Inflammatory macrophage treated with lipopolysaccharide for 1 hour (primary cell): ENCODE measurements at places on chromosomes 7 and 10.

DNA sequence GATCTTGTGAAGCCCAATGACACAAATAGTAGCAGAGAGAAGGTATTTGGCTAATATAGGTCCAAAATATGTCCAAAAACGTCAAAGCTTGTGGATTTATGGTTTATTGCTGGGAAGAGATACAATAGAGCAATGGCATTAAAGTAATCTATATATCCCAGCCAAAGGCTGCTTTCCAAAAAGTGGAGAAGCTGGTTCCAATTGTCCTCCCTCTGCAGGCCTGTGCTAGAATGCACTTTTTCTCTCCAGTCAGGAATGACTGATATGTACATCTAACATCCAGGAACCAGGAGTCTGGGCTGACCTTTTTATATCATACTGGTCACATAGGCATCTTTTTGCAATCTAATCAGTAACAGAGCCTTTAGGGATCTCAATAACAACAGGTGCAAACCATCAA lies 167.1 kb upstream of the FAM3C start:
- no peak for DNase-seq

DNA sequence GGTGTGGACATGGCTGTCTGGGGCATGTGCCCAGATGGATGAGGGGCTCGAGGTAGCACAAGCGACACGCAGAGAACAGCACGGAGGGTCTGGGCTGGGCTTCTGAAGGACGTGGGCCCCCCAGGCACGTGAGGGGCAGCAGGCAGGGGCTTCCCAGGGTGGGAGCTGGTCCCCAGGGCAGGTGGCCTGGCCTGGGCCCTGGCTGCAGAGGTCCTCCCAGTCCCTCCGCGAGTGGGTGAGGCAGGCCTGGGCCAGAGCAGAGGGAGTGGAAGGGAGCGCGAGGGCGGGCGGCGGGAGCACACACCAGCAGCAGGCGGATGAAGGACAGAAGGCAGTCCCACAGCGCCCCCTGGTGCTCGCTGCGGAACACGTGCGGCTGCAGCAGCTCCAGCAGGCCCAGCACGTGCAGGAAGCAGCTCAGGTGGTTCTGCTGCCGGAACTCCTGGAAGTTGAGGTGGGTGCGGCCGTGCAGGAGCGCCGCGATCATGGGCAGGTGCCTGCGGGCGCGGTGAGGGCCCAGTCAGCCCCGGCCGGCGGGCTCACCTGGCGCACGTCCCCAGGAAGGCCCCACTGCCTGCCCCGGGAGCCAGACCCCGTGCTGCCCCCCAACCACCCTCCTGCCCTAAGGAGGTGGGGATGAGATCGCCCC lies 14.7 kb upstream of the MICALL2 start:
- DNase-seq: peak; percentile 58

- no peak for DNase-seq
Measured at GRCh38 chr7:4052130-4052529, 630.0 kb upstream of the FOXK1 start.

DNA sequence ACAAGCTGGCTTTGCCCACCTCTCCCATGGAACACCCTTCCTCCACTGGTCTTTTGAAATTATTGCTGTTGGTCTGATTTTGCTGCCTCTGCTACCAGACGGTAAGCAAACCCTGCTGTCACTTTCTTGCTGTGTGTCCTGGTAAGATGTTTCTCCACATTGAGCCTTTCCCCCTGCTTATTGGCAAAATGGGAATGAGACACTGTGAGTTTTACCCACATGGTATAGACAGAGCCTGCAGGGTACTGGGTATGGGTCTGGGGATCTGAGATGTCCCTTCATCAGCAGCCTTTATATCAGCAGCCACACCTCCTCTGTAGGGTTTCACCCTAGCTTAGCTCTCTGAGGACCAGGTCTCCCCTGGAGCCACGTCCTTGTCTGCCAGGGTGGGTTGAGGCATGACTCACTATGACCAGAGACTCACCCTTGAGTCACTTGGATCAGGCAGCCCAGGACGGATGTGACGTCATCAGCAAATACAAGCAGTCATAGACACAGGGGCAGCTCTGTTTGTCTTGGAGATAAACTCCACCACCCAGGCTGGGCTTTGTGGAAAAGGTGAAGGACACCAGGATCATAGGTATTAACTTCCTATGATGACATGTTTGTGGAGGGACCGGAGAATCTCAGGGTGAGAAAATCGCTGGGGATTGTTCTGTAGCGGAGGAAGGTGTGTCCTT lies 17.9 kb upstream of the BAIAP2L1 start:
- peak; percentile 28 for DNase-seq

- no peak for DNase-seq
Measured at GRCh38 chr7:78071491-78072200, 273.1 kb downstream of the PHTF2 start.

- DNase-seq: peak; percentile 83
Measured at GRCh38 chr7:101538596-101539459, 90.3 kb downstream of the MYL10 start.

GRCh38 chr7:113279256-113279655 lies 160.9 kb upstream of the SMIM30 start:
- DNase-seq: no peak

DNA sequence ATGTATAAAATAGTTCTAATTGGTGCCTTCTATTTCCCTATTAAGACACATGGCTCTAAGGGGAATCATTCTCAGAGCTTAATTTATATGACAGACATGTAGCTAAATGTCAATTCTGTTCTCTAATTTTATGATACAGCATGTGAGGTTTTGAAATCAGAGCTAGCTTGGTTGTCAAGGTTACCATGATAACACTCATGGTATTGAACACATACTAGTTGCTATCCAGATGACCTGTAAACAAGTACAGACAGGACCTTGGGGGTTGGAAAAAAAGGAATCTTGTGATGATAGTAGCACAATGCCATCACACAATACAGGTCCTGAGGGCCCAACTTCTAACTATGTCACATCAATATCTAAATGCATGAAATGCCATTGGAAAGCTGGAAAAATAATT lies 49.2 kb downstream of the RHOBTB1 start:
- no peak for DNase-seq

DNA sequence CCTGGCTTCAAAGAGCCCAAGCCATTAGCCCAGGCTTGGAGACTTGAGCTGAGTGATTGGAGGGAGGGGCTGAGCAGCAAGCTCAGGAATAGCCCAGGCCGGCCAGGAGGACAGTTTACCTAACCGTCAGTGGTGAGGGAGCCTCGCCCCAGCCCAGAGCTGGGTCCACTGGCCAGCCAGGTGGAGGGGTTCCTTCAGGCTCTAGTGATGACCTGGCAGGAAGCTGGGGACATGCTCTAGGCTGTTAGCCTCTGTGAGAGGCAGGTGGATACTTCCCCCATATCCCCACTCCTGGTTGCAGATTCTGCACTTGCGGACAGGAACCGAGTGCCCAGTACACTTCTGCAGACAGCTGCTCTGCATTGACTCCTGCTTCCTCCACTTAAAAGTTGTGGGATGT lies 61.2 kb upstream of the ANTXRL start:
- no peak for DNase-seq

DNA sequence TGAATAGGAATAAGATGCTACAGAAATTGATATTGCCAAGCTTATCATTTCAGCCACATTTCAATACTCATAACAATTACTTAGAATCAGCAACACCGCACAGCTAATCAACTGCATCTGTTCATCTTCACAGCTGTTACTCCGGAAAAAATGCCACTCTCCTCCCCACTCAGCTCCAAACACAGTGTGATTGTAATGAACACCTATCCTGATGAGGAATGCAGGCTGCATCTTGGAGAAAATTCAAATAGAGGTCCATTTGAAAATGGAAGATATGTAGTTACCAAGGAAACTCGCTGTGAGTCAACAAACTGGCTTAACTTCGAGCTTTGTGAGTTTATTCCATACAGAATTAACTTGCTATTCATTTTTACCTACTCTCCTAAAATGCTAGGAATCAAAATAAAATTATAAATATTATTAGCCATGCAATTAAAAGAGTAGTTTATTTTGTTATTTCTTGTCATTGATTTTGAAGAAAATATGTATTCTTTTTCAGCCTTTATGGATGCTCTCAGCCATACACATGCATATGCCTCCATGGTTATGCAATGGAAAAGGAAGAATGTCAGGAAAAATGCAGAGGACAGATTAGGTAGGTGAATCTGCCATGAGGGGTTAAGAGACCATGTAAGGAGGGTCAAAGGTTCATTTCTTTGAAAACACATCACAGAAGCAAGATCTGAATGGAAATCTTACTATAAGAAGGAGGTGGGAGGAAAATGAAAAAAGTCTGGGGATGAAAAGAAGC lies 267.2 kb downstream of the POM121L12 start:
- DNase-seq: no peak

DNA sequence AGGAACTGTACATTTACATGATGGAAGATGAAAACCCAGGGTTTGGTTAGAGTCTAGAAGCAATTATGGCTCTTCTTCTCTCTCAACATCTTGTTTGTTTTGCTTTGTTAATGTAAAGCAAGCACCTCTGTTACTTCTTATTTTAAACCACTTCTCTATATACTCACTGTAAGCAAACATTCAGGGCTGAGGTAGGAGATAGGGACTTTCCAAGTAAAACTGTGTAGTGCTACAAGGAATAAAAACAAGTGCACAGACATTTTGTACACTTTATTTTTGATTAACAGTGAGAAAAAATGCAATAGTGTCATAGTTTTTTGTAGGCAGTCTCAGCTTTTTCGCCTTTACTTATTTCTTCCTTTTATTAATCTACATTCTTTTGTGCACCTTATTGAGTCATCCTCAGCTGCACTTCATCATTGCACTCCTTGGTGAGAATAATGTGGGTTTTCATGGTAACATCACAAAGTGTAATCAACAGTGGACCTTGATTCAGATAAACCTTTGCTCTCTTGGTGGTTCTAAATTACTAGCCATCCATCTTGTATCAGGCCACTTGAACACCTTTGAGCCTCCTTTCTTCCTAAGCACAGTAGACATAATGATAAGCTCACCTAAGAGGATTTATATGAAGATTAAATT lies 52.9 kb downstream of the ELMO1 start:
- no peak for DNase-seq

GRCh38 chr10:23047201-23048050 lies 48.0 kb upstream of the MSRB2 start:
- no peak for DNase-seq

DNA sequence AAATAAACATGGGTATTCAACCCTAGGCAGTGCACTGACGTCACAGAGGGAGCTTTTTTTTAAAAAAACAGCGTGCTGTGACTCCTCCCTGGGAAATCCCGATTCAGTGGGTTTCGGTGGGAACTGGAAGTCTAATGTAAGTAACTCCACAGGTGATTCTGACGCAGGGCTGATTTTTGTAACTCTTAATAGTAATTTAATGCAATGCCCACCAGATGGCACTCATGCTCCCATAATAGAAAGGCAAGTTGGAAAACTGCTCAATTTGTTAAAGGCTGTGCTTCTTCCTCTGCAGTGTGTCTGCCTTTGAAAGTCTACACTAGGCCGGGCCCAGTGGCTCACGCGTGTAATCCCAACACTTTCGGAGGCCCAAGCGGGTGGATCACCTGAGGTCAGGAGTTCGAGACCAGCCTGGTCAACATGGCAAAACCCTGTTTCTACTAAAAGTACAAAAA lies 10.9 kb upstream of the RSU1 start:
- DNase-seq: peak; percentile 83

DNA sequence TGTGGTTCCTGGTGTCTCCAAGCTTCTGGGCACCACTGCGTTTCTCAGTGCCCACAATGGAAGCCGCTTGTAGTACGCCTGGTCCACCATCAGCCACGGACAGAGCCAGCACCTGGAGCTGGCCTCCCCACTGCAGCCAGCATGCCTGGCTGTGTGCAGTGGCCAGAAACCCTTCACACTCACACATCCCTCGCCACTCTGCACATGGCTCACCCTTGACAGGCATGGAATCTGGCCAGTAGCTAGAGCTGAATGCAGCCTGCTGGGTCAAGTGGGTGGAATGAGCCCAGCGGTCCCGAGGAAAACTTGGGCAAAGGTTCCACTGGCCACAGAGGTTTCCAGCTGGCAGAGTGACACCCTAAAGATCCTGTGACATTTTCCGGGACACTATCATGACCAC lies 146.0 kb upstream of the ADO start:
- no peak for DNase-seq

DNA sequence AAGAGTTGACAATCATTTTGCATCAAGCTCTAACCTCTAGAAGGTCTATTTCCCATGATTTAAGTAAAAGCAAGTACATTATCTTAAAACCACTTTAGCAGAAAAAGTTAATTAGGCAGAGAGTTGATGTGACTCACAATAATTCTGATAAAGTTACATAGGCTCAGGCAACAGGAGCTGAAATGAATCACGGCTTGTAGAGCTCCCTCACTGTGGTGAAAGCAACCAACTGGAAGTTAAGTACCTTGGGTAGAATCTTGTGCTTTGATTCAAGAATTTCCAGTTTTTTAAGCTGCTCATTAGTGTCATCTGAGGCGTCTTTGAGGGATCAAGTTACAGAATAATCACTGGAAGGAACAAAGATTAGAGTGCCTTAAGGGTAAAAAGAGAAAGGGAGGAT lies 68.9 kb upstream of the NFE2L3 start:
- DNase-seq: no peak

GRCh38 chr10:112507046-112507445 lies 60.0 kb downstream of the VTI1A start:
- DNase-seq: no peak

- DNase-seq: no peak
Measured at GRCh38 chr10:106438386-106438785, 726.1 kb downstream of the SORCS1 start.

DNA sequence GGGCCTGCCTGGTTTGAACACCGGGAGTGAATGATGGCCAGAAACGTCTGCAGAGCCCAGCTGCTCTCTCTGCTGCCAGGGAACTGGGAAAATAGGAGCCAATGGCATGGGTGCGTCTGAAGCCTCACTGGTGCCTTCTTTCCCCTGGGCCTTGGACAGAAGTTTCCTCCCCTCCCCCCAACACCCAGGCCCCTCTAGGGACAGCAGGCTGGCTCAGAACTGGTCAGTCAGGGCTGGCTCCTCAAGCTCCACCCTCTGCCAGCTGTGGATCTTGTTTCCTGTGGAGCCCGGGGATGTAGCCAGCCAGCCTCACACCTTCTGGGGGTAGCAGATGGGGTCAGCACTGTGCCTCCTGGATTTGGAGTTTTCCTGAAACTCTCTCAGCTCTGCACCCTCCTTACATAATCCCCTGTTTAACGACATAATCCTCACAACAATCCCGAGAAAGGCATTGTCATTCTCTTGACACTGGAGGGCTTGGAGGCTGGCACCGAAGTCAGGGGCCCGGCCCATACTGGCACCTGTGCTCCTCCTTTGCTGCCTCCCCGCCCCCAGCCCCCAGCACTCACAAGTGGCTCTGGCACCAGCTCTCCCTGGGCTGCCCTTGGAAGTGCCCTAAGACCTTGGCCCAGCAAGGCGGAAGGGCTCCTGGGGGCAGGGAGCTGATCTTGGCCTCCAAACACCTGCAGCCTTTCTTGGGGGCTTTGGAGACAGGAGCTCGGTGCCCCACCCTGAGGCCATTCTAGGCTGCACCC lies 5.7 kb downstream of the LDB3 start:
- DNase-seq: no peak

DNA sequence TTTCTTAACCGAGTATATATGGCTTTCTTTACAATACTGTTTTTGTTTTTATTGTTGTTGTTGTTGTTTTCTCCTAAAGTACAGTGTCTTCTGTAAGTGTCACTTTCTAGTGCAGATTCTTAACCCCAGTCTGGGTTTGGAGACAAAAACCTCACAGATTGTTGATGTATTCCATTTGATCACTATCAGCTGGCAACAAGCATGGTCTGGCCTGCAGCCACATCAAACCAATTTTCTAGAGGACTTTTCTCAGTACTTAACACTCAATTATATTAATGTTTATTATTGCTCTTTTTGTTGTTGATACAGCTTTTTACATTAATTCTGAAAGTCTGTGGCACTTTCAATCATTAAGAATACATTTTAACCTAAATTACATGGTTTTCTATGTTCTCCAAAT lies 17.1 kb downstream of the LRRN3 start:
- DNase-seq: no peak

GRCh38 chr7:157930926-157931466 lies 594.2 kb downstream of the DNAJB6 start:
- no peak for DNase-seq
